ENCODE measurements at places on chromosomes 3 and 15.
A peak's percentile ranks its signal among the peaks of the same experiment; 100 is the strongest.

DNA sequence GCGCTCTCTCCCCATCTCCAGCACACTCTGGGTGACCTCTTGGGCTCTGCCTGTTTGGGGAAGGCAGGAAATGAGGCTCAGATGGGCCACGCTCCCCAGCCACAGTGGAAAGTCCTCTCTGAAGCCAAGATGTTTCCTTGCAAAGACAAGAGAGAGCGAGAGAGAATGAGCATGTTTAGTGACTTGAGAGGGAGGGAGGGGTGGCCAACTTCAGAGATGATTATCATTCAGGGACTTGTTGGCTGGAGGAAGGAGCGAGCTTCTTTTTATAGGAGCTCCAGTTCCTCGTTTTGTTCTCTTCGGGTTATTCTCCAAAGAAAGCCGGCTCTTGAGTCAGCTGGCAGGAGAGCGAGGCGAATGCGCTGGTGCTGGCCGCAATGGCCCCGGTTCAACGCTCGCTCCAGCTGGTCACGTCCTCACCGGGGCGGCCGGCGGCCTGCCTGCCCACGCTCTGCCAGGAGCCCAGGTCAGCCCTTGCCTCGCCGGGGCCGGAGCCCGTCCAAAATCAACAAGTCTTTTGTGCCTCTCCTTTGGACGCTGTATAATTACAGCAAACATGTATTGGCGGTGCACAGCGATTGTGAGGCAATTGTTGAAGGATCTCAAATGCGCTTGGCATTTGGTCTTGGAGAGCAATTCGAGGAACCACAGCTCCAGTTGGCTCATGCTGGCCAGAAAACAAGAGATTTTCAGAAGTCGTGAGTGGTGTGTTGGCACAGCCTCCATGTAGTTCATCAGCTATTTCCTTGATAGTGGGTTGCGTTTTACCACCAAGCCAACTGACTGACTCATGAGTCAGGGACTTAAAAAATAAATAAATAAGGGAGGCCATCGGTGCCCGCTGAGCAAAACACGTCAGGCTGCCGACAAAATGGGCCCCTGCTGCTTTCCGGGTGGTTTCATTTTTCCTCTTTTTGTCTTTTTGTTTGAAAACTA is 288.6 kb downstream of the UACA start:
- no peak for DNase-seq

DNA sequence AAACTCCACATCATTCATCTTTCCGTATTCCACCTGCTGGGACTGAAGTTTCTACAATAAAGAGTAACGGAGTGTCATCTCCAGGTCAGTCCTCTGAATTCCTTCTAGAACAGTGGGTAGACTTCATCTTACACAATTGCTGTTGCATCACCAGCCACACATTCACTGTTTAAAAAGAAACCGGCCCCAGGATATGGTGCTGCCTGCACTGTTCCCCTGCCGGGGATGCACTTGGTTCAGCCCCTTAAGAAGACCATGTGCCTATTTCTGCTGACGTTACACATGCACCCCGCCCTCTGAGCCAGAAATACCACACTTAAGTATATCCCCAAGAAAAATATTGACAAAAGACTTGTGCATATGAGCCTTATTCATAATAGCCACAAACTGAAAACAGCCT is 233.4 kb downstream of the FEZF2 start:
- no peak for DNase-seq

GRCh38 chr3:133461291-133461690 is 61.4 kb downstream of the BFSP2 start:
- DNase-seq = no peak

DNA sequence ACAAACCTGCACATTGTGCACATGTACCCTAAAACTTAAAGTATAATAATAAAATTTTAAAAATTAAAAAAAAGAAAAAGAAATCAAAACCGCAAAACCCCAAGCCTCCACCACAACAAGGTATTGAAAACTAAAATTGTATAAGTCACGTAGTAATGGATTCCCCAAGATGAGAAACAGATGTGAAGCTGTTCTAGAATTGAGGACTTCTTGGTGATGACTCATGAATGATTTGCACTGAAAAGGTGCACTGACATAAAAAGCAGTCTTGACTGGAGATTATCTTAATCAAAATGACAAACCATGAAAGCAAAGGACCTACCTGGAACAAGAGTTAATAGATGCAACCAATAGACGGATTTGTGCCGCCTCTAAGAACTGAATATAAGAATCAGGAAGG is 225.8 kb downstream of the MYRIP start:
- no peak for DNase-seq

GRCh38 chr3:168197162-168197561 is 101.4 kb upstream of the GOLIM4 start:
- no peak for DNase-seq

DNA sequence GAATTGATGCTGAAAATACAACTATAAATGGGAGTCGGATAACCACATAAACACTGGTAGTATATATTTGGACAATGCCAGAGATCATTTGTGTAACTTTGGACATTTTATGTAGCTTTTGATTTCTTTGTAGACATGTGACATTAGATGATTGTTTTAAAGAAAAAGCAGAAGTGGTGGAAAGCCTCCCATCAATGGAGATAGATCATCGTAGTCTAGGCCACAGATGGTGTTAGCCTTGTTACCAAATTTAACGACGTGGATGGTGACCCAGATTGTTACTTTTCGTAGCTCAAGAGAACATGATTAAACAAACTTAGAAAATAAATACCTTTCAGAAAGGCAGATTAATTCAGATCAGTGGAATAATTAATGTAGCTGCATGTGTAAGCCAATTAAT is 8.8 kb downstream of the CACNA1D start:
- no peak for DNase-seq

DNA sequence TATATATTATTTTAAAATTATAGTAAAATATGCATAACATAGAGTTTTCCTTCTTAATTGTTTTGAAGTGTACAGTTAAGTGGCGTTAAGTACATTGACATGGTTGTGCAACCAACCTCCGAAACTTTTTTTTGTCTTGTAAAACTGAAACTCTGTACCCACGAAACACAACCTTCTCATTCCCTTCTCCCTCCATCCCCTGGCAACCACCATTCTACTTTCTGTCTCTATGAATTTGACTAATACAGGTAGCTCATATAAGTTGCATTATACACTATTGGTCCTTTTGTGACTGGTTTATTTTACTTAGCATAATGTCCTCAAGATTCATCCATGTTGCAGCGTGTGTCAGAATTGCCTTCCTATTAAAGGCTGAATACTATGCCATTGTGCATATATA is 179.4 kb downstream of the SATB1 start:
- DNase-seq = no peak

DNA sequence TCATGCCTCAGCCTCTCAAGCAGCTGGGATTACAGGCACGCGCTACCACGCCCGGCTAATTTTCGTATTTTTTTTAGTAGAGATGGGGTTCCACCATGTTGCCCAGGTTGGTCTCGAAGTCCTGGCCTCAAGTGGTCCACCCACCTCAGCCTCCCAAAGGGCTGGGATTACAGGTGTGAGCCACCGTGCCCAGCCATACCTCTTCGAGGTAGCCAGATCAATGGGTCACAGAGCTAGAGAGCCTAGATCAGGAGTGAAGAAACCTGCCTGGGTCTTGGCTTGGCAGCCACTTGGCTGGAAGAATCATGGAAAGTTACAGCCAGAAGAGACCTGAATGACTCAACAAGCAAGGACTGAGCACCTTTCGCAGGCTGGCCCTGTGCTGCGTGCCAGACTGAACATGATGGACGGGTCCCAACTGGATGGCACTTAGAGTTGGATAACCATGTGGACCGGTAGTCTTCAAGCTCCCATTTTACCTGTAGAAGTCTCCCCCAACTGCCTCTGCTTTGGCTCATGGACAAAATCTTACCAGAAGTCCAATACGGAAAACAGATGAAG is 29.7 kb downstream of the GNB5 start:
- DNase-seq = no peak

DNA sequence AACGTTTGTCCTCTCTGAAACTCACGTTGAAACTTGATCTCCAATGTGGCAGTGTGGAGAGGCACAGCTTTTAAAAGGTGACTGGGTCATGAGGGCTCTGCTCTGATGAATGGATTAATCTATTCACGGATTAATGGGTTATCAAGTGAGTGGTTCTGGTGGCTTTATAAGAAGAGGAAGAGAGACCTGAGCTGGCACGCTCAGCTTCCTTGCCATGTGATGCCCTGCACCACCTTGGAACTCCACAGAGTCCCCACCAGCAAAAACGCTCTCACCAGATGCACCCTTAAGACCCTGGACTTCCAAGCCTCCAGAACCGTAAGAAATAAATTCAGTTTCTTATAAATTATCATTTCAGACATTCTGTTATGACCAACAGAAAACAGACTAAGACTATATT is 2.6 kb downstream of the PPP1R2 start:
- no peak for DNase-seq

DNA sequence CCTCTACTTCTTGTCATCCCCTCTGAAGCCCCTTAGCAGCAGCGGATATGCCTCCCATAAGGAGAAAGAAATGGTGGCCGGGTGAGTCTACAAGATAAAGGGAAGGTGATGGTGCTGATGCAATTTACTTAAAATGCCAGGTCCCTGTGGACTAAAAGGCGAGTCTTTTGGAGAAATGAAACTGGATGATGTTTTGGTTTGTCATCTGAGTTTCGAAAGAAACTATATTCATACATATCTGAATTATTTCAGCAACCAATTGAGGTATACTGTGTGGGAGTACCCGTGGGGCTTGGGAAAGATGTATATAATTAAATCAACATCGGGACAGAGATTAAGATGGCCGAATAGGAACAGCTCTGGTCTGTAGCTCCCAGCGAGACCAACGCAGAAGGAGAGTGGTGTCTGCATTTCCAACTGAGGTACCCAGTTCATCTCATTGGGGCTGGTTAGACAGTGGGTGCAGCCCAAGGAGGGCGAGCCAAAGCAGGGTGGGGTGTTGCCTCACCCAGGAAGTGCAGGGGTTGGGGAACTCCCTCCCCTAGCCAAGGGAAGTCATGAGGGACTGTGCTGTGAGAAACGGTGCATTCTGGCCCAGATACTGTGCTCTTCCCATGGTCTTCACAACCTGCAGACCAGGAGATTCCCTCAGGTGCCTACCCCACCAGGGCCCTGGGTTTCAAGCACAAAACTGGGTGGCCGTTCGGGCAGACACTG is 210.6 kb upstream of the CHRM5 start:
- DNase-seq = no peak

- no peak for DNase-seq
These were observed 214.4 kb downstream of the OSBPL10 start for GRCh38 chr3:31766669-31767068.

DNA sequence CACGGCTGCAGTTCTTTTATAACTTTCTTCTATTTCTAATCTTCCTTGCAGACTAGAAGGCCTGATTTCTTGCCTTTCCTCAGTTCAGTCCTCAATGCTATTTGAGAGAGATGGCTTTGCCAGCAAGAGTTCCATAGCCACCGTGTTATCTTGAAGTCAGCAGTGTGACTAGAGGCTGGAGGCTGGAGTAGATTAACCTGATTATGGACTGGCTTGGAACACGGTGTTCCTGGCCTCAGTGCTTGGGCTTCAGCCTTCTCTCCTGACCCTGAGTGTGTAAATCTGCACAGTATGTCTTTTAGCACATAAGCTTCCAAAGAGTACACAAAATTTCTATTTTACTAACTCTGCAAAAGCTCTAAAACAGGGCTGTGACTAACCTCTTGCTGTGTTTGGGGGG is 61.4 kb downstream of the CCDC54 start:
- no peak for DNase-seq

GRCh38 chr3:133192363-133192945 is 154.3 kb downstream of the TMEM108 start:
- DNase-seq = no peak

DNA sequence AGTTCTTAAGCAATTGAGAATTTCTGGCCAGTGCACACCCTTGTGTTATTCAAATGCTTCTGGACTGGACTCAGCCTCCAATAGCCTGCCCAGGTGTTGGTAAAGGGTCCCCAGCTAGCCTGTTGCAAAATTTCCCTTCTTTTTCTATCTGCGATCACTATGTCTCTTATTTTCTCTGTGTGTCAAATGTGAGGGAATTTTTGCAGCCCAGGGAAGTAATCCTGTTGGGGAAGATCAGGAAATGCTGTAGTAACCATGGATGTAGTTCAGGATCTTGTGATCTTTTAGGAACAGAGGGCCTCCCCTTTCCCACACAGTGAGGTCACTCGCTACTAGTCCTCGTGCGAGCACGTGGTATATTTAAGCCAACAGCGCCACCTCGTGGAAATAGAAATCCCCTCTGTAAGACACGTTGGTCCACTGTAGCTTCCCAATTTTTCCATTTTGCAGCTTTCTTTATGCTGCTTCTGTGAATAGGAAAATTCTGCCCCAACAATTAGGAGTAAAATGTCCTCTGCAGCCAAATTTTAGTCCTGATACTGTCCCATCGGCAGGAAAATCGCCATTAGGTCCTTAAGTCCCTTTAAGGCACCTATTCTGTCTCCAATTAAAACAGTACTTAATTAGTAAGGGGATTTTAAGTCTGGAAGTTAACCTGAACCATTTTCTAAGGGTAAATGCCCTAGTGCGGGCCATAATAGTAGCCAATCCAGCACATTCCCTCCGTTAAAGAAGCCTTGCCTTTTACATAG is 4.0 kb upstream of the SMCO1 start:
- peak; percentile 63 for DNase-seq

GRCh38 chr3:139117883-139118760 is 73.4 kb upstream of the PRR23C start:
- DNase-seq = no peak

GRCh38 chr3:38059148-38059547 is 20.1 kb downstream of the DLEC1 start:
- no peak for DNase-seq

DNA sequence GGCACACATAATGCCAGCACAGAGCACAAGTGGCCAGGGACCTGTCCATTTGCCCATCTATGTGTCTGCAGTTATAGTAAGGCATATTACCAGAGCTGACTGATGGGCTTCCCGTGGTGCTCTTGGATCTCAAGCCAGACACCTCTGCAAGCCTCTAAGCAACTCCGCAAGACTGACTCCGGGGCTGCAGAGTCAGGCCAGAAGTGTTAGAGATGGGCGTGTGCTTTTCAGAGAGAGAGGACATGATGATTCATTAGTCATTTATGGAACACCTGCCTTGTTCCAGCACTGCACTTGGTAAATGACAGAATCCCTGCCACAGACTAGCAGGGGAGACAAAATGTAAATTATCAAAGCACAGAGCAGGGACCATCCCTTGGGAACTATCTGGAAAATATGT is 559.0 kb downstream of the PDCD6IP start:
- no peak for DNase-seq

GRCh38 chr15:62878070-62878469 is 164.5 kb upstream of the TPM1 start:
- no peak for DNase-seq

- no peak for DNase-seq
These were observed 43.1 kb downstream of the NUP210 start for GRCh38 chr3:13377021-13377420.

DNA sequence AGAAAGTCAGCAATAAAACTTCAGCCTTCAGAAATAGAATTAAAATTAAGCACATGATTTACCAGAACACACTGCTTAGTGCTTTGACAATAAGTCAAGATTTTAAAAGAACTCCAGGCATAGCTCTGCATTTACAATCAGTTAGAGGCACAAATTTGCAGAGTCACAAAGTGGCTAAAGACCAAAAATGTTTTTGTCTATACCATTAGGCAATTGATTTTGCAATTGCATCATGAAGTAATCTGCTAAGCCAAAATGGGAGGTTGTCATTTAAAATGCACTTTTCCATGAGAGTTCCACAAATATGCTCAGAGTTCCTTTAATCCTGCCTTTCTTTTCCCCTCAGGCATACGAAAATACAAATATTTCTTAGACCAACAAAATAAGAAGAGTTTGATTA is 10.1 kb upstream of the DCP1A start:
- no peak for DNase-seq
